ENCODE measurements at places on chromosomes 13 and 19.

GRCh38 chr13:21615427-21615826, 11.5 kb upstream of the MICU2 start:
- no peak for DNase-seq

GRCh38 chr19:1435378-1435989, 2.7 kb upstream of the RPS15 start:
- DNase-seq = no peak

DNA sequence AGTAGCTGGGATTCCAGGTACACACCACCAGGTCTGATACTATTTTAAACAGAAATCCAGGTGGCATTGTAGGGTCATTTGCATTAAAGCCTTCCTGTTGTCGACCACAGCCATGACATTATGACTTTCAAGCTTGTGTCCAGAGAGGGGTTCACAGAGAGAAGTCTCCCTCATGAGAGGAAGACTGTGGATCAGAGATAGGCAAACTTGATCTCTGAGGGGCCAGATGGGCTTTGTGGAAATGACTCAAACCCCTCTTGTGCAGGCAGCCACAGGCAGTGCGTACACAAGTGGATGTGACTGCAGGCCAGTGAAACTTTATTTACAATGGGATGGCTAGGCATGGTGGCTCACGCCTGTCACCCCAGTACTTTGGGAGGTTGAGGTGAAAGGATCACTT, 27.8 kb upstream of the F2RL3 start:
- no peak for DNase-seq

DNA sequence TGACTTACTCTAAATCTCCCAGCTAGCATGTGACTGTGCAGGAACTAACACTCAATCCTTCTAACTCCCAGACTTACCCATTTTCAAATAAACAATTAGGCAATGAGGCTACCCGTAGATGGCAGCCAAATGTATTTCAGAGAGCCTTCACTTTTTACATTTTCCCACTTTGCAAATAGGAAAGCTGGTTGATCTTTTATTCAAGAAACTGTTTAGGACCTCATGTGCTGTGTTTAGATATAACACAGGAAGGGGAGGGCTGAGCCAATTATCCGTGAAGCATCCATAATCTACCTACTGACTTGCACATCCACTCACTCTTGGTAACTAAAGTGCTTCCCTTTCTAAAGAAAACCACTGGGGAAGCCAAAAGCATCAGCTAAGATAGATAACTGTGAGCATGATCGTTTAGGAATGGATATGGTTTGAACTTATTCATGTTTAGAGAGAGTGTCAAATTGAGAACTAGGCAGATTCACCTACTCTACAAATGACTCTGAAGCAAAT, 33.4 kb downstream of the MBNL2 start:
- no peak for DNase-seq

- no peak for DNase-seq
Measured at GRCh38 chr13:34805347-34805746, 136.7 kb upstream of the NBEA start.

DNA sequence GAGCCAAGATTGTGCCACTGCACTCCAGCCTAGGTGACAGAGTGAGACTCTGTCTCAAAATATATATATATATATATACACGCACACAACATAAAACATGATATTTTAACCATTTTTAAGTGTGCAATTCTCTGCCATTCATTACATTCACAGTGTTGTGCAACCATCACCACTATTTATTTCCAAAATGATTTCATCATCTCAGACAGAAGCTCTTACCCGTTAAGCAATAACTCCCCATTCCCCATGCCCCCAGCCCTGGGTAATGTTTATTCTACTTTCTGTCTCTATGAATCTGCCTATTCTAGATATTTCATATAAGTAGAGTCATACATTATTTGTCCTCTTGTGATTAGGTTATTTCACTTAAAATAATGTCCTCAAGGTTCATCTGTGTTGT, 20.3 kb downstream of the WDR88 start:
- no peak for DNase-seq

All from activated CD4-positive, CD25-positive, alpha-beta regulatory T cell treated with anti-CD3 and anti-CD28 coated beads, Interleukin-2, amount 50 U/mL, for 16 hours (primary cell).